Naive thymus-derived CD4-positive, alpha-beta T cell (primary cell): ENCODE measurements at places on chromosomes 16 and 17. TPM values are rescaled to one million over a fixed set of nuclear protein-coding genes. Genes with fewer than 3 reads are reported as not detected.

DNA sequence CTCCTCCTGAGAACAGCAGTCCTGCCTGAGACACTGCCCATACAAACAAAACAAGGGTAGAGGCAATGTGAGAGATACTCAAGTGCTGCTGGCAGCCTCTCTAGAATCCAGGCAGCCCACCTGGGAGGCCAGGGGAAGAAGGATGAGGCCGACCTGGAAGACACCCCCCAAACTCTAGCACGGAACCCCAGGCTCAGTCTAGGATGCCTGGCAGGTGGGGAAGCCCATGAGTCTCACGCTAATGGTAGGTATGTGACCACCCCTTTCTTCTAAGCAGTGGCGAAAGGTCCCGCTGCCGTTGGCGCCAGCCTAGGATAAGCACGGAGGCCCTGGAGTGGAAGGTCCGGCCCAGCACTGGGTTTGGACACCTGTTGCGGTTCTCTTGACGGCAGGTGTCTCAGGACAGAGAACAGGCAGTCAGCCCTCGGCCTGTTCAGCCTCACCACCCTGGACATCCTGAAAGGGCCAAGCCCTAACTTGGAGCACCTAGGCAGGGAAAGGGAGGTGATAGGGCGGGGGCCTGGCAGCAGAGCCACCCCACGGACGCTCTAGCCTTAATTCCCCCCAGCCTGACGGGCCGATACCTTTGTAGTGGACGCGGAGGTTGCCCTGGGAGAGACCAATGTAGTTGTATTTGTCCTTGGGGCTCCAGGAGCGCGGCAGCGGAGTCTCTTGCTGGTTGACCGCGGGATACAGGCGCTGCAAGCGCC is 487 bp downstream of the RANBP10 start:
- DNase-seq: no peak

- DNase-seq: no peak
Measured at GRCh38 chr16:10332775-10333174, 53.1 kb upstream of the ATF7IP2 start.

DNA sequence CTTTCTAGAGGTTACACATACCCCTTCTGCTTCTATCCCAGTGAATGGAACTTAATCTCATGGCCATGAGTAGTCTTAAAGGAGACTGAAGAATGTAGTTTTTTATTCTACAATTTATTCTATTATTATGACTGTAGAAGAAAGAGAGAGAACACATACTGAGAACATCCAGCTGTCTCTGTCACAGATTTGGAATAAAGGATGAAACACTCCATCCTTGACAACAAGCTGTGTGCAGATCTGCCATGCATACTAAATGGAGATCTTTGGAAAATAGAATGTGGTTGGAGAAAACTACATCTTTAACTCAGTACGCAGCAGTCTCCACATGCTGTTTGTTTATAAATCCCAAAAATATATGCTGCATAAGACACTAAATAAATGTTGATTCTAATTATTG is 54.1 kb upstream of the NUDT7 start:
- no peak for DNase-seq

GRCh38 chr17:14575471-14575953 is 274.6 kb downstream of the HS3ST3B1 start:
- DNase-seq: no peak

DNA sequence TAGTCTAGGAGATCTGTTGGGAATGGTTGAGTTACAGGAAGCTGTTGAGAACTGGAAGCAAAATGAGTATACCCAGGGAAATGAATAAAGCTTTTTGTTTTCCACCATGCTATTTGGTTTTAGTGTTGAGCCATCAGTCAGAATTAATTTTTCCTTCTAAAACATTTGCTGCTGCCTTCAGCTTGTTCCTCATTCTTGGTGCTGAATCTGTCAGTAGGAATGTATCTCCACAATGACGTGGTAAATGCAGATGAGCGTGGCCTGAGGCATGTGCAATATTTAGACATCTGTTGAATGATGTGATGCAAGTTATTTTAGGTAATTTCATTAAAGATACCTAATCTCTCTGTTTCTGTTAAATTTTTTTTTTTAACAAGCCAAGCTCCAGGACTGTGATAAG is 10.9 kb downstream of the HAPSTR1 start:
- DNase-seq: no peak

The ABR gene
- total RNA-seq: 85.3 TPM

- DNase-seq: no peak
Measured at GRCh38 chr16:80063031-80063712, 462.6 kb upstream of the MAF start.

The GSE1 gene
- total RNA-seq: 11.3 TPM

DNA sequence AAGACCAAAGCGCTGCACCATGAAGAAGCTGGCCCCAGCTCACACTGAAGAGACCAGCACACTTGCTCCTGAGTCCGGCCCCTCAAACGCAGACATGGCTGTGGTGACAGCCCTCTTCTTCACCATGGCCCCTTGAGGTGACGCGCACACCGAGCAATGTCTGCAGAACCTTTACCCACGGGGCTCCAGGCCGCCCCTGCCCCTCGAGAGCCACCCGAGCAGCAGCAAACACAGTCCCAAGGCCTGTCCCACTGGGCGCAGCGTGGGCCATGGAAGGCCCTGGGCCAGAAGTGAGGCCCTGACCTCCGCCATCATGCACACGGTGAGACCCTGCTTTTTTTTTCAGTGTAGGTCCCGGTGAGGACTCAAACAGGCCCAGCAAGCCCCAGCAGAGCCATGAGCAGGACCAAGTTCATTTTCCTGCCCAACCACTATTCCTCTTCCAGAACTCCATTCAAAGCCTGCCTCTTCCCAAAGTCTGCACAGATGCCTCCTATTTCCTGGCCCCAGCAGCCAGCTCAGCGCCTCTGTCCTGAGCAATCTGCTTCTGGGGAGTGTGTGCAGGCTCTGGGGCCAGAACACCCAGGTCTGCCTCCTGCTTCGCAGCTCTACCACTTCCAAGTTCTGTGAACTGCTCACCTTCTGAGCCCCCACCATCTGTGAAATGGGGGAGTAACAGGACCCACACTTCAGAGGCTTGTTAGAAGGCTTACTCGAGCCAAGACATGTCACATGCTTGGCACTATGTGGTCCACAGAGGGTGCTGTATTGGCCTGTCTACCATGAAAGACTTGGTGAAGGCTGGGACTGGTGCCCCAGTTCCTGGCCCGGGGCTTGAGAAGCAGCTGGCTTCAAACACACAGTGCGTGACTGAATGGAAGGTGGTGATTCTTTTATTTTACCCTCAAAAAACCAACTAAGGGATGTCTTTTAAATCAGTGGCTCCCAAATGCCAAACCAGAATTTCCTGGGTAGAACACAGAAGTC is 35.7 kb upstream of the GSG1L start:
- no peak for DNase-seq

GRCh38 chr17:2174014-2174413 is 119.1 kb downstream of the HIC1 start:
- no peak for DNase-seq

The NAA60 gene
- total RNA-seq: 55.3 TPM

GRCh38 chr16:84547546-84548061 is 43.1 kb upstream of the MEAK7 start:
- no peak for DNase-seq

GRCh38 chr17:9256751-9257629 is 235.7 kb downstream of the NTN1 start:
- DNase-seq: no peak

The OTOP3 gene
- not detected in 2 replicates for total RNA-seq

GRCh38 chr17:50130559-50131305 is 772 bp upstream of the SAMD14 start:
- DNase-seq: no peak

The KRTAP3-1 gene
- not detected for total RNA-seq

DNA sequence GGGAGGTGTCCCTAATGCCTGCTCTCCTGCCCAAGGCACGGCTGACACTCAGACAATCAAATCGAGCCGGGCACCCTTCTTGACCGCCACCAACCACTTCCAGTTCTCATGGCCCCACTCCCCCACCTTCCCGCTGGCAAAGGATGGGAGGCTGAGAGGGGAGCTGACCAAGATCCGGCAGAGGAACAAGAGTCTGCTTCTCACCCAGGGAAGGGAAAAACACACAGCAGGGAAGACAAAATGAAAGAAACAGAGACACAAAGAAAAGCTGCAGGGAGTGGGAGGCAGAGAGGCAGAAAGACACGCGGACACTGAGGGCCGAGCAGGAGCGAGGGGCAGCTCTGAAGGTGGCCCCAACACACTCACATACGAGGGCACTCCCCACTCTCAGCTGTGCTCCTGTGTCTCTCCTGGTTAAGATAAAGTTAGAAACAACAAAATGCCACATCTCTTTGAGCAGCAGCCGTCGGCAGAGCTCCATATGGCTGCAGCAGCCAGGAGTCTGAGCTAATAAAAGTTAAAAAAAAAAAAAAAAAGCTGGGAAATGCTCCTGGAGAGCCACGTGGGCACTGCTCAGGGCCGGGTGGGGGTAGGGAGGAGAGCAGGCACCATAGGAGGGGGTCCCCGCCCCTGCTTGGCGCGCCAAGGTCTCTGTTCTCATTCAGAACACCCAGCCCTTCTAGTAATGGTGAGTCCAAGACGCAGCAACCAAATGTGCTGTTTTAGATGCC is 7.4 kb downstream of the LRRC75A start:
- DNase-seq: no peak

- no peak for DNase-seq
Measured at GRCh38 chr17:77709594-77709993, 248.9 kb upstream of the TNRC6C start.

DNA sequence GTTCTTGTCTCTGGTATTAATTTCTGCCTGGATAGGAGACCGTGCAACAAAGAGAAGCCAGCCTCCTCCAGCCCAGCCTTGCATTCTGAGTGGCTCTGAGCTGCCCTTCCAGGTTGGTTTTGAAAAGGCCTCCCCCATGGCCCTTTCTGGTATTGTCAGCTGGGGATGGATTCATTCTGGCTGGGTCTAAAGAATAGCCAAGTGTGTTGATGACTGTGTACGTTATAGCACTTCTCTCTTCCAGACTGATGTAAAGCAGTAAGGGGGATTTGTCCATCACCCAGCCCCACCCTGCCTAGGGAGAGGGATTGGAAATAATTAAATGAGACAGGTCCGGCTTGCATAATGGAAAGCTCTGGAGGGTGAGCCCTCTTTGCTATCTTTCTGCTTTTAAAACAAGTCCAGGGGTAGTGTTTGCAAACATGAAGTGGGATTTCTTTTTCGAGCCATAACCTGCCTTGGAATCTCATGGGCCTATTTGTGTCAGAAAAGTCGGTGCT is 146.4 kb downstream of the MSI2 start:
- DNase-seq: no peak

DNA sequence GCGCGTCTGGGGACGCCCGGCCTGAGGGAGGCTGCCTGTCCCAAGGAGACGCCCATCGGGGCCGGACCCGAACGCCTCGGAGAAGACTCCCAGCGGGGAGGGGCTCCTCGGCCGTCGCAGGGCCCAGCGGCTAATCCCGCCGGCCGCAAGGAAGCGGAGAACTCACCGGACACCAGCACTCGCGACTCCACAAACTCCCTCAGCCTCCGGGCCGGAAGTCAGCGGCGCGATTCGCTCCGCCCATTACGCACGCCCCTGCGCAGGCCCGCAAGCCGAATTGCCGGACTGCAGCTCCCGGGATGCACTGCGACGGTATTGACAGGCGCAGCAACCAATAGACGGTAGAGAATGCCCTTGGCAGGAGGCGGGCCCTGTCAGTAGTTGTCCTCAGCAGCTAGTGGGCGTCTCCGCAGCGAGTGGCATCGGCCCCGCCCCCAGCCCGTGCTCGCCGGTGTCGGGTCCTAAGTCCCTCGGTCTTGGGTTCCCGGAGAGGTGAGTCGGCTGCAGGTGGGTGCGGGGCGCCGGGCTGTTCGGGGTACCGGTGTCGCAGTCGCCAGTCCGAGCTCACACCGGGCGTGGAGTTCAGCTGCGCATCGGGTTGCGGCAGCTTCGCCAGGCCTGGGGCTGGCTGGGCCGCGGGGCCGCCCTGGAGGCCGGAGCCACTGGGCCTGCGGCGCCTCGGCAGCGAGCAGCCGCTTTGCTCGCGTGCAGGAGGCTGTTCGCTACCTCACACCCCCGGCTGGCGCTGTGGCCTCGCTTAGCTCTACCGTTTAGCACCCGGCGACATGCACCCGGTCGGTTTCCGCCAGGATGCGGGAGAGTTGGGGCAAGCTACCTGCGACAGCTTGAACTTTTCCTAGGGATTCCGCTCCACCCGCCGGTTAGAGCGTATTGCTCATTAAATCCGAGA is at the start of the genes ZNF174 and ZSCAN32:
TSS of gene ZNF174 (plus strand) at position 437 of the 910 bp plus-strand sequence. CDS start 790 bp downstream, outside the sequence.
TSS of gene ZSCAN32 (minus strand) at position 226 of the 910 bp plus-strand sequence. CDS start 3,447 bp downstream, outside the sequence.
- peak; percentile 98 for DNase-seq

DNA sequence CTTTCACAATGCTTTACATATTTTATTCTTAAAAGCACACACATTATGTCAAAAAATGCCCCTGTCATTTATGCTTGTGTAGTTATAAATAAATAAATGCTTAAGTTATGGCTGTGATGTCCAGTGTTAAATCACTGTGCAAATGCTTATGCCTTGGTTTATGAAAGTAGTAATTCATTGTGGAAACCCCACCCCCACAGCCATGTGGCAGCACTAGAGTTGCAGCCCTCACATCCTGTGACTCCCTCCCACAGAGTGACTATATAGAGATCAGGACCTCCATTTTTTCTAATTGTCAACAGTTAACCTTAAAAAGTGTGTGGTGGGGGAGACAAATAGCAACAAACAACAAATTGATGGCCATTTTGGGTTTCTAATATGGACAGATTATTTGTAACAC is 2.4 kb downstream of the SKAP1 start:
- DNase-seq: peak; percentile 70

The KCNJ2 gene
- total RNA-seq: not detected

The ABCA8 gene
- total RNA-seq: not detected

DNA sequence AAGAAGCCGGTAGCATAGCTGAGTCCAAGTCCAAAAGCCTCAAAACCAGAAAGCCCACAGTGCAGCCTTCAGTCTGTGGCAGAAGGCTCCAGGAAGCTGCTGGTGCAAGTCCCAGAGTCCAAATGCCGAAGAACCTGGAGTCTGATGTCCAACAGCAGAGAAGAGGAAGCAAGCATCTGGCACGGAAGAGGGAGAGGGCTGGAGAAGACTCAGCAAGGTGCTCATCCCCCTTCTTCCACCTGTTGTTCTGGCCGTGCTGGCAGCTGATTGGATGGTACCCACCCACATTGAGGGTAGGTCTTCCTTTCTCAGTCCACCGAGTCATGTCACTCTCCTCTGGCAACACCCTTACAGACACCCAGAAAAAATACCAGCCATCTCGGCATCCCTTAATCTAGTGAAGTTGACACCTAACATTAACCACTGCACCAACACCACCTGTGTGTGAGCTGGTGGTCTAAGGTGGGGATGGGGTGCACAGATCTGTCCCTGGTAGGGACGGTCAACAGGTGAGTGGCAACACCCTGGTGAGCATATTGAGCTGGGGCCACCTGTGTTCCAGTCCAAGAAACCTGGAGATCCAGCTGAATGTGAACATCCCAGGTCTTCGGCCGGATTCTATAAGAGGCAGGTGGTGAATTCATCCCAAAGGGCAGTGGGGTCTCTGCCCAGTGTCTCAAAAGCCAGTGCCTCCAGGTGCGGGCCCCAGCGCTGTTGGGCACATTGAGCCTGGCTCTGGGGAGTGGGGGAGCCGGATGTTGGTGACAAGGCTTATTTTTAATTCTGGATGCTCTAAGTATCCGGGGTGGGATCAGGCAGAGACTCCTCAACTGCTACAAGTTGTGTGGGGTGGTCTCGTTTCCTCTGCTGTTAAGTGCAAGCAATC is 9.8 kb downstream of the MIEF2 start:
- DNase-seq: no peak
